Vagina (tissue), 2 donors: ENCODE measurements at places on chromosomes 6 and 20.
A peak's percentile ranks its signal among the peaks of the same experiment; 100 is the strongest.

- DNase-seq, result no peak
Observed at GRCh38 chr6:14849185-14849584, 396.7 kb upstream of the JARID2 start.

DNA sequence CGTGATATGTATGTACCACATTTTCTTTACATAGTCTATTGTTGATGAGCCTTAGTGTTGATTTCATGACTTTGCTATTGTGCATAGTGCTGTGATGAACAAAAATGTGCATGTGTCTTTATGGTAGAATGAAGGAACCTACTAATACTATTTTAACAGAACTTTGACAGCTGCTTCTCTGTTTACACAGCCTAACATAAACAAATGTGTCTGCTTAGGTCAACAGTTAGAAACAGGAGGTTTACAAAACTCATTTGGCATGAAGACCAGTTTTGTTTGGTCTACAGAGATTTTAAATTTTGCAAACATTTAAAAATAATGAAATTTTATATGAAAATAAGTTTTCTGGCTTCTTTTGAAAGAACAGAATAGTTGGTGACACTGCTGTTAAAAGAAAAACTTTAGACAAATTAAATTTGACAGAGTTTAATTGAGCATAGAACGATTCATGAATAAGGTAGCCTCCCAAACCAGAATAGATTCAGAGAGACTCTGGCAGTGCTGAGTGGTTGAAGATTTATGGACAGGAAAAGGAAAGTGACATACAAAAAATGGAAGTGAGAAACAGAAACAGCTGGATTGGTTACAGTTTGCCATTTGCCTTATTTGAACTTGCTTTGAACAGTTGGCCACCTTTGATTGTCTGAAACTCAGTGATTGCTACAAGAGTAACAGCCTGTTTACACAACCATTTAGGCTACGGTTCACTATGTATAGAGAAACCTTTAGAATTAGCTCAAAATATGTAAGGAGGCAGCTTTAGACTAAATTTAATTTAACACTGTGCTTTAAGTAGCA, 715.8 kb upstream of the HS3ST5 start:
- no peak for DNase-seq

DNA sequence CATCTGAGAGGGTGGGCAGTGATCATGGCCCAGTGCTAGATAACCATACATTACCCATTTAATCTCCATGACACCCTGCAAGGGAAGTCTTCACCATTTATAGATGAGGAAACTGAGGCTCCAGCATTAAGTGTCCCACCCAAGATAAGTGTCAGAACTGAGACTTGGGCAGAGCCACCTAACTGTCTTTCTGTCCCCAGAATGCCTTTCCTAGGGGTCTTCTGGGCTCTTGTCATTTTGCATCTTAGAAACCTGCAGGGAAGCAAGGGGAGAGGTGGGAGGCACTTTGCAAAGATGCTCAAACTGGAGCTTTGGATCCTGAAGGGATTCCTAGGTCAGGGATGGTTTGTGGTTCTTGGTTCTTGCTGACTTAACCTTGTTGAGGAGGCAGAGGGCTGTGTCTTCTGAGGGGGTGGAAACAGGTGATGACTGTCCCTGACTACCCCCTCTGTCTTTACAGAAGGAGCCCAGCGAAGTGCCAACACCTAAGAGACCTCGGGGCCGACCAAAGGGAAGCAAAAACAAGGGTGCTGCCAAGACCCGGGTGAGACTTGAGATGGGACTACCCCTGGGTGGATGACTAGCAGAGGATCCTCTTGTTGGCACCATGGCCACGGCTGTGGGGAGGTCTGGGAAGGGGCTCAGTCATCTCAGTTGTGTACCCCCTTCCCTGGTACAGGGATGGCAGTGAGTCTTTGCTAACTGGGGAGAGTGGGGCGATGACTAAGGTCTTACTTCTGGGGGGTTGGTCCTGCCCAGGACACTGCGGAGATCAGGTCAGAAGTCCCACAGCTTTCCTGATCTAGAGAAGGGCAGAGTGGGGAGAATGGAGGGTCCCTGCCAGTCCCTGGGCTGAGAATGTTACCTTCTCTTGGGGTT, 5.8 kb downstream of the HMGA1 start:
- DNase-seq, result no peak

DNA sequence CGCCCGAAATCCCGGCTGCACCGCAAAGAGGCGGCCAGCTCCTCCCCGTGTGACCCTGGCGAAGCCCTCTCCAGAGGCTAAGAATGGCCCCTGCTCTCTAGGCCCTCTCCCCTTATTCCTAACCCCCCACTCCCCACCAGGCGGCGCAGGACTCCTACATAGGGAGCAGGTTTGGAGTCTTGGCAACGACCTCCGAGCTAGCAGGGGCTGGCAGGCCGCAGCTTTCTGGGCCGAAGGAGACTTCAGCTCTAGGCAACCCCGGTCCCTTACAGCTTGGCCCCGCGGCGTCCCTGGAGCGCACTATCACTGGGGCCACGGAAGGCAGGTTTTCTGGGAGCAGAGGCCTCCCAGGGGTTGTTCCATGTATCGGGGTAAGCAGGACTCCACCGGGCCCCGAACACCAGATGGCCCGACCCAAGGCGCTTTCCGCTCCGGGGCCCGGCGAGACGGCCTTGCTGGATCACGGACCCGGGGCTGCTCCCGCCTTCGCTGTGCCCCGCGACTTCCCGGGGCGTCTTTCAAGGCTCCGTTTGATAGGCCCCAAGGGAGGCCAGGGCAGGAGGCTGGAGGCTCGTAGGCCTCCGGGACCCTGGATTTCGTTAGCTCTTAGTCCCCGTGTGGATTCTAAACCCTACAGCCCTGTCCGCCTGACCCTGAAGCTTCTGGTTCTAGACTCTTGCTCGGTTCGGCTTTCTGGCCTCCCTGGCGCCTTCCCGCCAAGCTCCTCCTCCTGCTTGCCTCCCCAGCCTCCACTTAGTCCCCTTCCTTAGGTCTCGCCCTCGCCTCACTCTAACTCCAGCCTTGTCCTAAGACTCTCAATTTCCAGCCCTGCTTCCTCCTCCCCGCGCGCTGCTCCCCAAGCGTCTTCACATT, 1.9 kb downstream of the SLC32A1 start:
- DNase-seq, result no peak

- DNase-seq, result peak; percentile 64
Observed at GRCh38 chr20:24721891-24722568, 227.0 kb upstream of the CST7 start.

DNA sequence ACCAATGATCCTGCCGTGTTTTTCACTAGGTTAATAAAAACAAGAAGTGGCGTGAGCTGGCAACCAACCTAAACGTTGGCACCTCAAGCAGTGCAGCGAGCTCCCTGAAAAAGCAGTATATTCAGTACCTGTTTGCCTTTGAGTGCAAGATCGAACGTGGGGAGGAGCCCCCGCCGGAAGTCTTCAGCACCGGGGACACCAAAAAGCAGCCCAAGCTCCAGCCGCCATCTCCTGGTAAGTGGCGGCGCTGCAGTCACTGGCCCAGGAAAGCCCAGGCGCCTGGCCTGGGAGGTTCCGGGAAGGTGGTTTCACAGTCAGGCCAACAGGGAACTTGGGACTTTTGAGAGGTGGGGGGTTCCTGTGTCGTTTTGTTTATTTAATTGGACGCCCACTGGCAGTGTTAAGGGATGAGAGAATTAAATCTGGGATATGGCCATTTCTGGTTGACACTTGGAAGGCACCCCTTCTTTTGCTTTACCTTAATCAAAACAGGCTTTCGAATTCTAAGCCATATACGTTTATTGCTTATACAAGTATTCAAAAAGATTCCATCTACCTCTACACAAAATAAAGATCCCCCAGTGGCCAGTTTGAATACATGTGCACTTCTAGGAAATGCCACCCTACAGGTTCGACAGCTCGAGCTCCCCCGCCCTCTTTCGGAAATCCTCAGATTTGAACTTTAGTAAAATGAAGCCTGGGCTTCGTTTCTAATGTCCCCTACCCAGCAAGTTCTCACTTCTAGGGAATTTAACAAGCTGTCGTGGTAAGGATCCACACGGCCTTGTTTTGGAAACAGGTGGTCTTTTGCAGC, 138.9 kb downstream of the TMEM242 start:
- no peak for DNase-seq

DNA sequence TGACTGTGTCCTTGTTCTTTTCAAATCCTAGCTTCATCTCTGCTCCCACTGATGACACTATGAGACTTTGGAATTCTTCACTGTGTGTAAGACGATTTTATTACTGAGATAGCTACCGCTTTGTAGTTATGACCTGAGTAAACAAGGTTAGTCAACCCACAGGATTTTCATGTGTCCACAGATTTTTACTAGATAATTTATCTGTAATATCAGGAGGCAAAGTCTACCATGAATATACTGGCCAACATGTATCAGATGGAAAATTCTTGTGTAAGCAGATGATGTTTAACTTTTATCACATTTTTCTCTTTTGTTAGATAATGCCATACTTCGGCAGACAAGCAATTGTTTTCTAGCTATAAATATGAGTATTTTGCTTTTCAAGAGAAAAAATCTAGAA, 119.8 kb downstream of the SGK1 start:
- no peak for DNase-seq

DNA sequence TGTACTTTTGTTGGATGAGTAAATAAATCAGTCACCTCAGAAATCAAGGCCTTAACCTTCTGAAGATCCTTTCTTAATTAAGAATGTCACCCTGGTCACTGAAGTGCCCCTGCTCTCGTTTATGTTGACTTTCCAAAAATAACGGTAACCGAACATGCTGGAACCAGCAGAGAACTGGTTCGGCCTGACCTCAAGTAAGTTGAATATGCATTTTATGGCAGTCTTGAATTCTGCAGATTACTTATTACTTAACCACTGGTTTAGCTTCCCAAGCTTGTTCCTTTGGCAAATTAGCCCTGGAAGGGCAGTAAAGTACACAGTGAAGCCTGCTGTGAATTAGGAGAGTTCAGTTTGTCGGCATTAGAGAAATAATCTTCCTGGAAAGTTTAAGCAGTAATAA, 12.2 kb downstream of the MAPRE1 start:
- DNase-seq, result no peak

DNA sequence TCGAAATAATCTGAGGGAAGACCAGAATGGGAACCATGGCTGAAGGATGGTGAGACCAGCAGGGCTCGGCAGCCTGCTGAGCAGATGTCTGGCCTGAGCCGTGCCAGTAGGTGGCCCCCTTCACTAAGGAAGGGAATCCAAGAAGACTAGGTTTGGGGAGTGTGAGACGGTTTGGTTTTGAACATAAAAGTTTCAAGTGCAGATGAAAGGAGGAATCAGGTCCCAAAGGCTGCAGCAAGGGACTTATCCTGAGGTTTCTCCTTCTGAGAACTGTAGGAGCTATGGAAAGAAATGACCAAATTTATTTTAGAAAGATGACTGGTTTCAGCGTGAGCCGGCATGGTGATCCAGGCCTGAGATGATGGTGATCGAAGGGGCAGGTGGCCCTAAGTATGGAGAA, 4.6 kb upstream of the OSER1 start:
- DNase-seq, result no peak

DNA sequence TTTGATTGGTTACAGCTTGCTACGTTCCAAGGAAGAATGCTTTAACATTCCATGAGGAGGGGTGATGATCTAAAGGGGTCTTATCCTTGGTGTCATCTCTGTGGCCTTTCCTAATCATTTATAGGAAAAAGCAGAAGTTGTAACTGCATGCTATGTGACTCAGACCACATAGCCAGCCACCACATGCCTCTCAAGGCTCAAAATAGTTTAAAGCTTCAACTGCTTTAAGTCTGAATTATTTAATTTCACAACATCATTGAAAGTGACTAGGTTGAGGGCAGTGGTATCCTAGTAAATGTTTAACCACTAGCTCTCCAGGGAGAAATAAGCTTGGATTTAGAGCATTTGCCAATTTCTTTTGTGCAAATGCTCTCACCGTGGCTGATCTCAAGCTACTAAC, 29.7 kb downstream of the MC3R start:
- no peak for DNase-seq

GRCh38 chr6:162974685-162975084, 246.9 kb downstream of the PACRG start:
- no peak for DNase-seq

- no peak for DNase-seq
Observed at GRCh38 chr6:46983007-46983411, 59.1 kb downstream of the ADGRF1 start.

DNA sequence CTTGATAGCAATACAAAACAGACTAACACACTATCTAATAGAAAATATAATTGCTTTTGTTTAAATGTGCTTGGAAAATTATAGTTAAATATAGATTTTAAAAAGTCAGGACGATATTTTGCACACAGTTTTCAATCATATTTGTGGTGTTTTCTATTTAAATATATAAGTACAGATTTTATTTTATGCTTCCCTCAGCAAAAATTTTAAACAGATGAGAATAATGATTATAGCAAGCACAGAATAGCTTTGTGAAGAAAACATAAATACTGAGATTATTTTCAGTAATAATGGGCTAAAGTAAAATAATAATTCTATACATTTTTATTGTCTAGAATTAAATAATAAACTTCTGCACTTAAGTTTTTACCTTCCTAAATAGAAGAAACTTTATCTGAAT, 809.4 kb downstream of the PHF3 start:
- no peak for DNase-seq

- DNase-seq, result no peak
Observed at GRCh38 chr6:45105170-45105820, 222.8 kb upstream of the RUNX2 start.

- DNase-seq, result no peak
Observed at GRCh38 chr6:110746680-110747079, 68.6 kb downstream of the CDK19 start.

DNA sequence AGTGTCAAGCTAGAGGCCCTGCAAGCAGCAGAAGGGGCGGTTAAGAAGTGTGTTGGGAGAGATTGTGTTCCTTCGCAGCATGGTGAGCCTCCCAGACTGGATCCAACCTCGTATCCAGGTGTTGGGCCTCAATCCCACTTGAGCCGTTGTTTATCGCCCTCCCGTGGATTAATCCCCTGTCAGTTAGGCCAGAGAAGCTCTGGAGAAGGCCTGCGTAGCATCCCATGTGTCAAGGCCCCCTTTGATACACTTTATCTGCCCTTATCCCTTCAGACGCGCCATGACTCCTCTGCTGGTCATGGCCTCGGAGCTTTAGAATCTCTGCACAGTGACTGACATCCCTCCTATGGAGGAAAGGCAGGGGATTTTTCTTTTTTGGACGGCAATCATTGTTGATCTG, 181.0 kb downstream of the ZFP64 start:
- DNase-seq, result no peak

DNA sequence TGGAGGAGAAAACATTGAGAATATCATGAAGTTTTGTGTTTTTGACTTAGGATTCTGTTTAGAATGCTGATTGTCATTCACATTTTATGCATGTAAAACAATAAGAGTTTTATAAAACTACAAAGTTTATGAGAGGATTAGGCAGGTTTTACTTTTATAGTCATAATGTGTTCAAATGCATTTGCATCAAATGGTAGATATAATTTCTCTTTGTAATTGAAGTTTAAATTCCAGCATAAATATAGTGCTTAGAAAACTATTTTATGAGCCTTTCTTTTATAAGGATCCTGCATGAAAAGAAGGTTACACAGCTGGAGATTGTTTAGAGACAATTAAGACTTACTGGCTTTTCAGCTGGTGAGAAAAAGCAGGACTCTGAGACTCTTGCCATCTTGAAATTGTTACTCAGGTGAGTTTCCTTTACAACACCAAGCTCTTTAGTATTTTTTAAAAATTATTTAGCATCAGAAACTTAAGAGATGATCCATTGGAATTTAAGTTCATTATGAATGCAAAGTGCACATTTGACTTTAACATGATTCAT, 157.1 kb upstream of the MAN1A1 start:
- DNase-seq, result no peak

GRCh38 chr6:15063253-15063853, 182.5 kb upstream of the JARID2 start:
- no peak for DNase-seq
